Heart left ventricle (tissue), 16 donors: ENCODE measurements at places on chromosomes 16 and 17. TPM values are rescaled to one million over a fixed set of nuclear protein-coding genes. Genes with fewer than 3 reads are reported as not detected.

The TSPAN10 gene
- total RNA-seq: not detected

The ATP1B2 gene
- 1.5 TPM for total RNA-seq

DNA sequence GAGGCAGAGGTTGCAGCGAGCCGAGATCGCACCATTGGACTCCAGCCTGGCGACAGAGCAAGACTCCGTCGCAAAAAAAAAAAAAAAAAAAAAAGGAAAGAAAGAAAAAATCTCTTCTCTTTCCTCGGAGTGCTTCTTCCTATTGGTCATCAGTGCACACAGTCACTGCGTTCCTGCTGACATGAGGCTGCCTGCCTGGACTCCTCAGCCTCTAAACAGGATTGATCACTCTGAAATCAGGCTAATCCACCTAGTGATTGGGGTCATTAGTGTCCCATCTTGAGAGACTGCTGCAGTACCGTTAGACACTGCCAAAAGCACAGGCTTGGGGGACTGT, 30.8 kb downstream of the PLCD3 start:
- DNase-seq: no peak

DNA sequence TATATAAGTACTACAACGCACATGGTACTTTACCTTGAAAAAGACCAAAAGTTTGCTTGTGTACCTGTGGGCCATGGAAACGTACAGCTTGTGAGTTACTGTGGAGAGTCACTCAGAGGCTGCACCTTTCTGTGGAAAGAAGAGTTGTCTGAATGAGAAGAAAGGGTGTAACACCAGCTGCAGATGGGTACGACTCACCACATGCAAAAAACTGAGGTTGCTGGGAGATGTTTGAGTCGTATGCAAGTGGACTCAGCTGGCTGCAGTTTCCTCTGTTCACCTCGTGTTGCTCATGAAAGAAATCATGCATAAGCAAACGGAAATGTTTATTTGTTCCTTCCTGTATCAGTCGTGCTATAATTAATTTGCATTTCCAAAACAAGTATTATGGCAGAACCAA, 22.4 kb upstream of the DYNLRB2 start:
- DNase-seq: no peak
